ENCODE measurements at places on chromosomes 13 and 19. TPM values are rescaled to one million over a fixed set of nuclear protein-coding genes. Genes with fewer than 3 reads are reported as not detected.

DNA sequence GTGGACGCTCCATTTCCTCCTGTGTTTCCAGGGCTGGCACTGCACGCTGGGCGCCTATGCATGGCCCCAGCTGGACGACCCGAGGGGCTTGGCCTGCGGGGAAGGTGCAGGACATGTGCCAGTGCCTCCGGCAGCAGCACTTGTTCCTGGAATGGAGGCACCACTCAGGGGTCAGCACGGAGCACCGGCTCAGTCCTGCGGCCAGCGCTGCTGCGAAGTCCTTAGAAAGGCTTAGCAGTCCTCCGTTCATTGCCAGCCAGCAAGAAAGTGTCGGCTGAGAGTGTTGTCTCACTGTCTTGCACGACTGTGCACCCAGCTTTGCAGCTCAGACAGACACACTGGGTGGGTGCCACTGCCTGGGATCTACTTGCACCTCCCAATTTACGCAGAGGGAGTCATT is 36.1 kb upstream of the TUBGCP3 start:
- no peaks in the 10 kb centered on the region for H3K27me3 ChIP-seq
- H3K4me3 ChIP-seq = no peak overlapping the region
- no peaks in the 10 kb centered on the region for H3K4me1 ChIP-seq
- DNase-seq = no peak
- no peaks in the 10 kb centered on the region for H3K36me3 ChIP-seq
- H3K27ac ChIP-seq = no peak overlapping the region

DNA sequence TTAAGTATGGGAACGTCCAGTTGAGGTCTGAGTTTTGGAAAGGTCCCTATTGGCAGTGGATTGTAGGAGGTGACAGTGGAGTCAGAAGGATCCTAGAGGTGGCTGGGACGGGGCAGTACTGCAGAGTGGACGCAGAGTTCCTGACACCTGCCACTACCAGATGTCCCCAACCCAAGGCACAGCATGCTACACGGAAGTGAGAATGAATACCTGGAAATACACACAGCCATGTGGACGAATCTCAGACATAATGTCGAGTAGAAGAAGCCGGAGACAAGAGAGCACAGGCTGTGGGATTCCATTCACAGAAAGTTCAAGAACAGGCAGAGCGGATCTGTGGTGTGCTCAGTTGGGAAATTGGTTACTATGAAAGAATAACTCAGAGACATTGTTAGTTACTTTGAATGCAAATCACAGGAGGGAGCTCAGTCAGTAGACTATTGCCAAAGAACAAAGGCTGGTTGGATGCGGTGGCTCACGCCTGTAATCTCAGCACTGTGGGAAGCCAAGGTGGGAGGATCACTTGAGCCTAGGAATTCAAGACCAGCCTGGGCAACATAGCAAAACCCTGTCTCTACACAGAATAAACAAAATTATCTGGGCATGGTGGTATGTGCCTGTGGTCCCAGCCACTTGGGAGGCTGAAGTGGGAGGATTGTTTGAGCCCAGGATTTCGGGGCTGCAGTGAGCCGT is 37.4 kb downstream of the RYR1 start:
- no peaks in the 10 kb centered on the region for H3K4me1 ChIP-seq
- DNase-seq = no peak
- H3K27ac ChIP-seq = no peak overlapping the region
- no peak overlapping the region for H3K4me3 ChIP-seq
- H3K27me3 ChIP-seq = no peaks in the 10 kb centered on the region
- H3K36me3 ChIP-seq = no peaks in the 10 kb centered on the region

GRCh38 chr13:78909276-78909675 is 250.3 kb upstream of the OBI1 start:
- H3K4me3 ChIP-seq = no peak overlapping the region
- H3K36me3 ChIP-seq = no peaks in the 10 kb centered on the region
- no peaks in the 10 kb centered on the region for H3K4me1 ChIP-seq
- H3K27me3 ChIP-seq = no peaks in the 10 kb centered on the region
- H3K27ac ChIP-seq = no peak overlapping the region

GRCh38 chr13:90793261-90793820 is 554.1 kb upstream of the MIR17HG start:
- H3K36me3 ChIP-seq = no peaks in the 10 kb centered on the region
- no peaks in the 10 kb centered on the region for H3K27me3 ChIP-seq
- no peaks in the 10 kb centered on the region for H3K4me1 ChIP-seq
- no peak overlapping the region for H3K4me3 ChIP-seq
- H3K27ac ChIP-seq = no peak overlapping the region

DNA sequence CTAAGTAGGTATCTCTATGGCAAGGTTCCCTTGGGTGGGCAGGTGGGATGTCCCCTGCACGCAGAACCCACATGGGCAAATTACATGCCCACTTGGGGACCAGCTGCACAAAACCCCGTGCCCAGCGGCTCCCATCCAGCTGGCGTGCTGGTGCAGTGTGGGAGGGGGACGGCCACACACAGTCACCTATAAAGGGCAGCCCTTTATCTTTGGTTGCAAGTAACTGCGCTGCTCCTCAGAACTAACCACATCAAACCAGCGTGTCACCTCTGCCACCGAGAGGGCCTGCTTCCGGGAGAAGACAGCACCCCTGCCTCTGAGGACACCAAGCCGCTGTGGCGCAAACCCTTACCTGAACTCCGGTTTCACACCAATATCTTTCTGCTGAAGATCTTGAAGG is 32.2 kb downstream of the ANKRD27 start:
- H3K27ac ChIP-seq = no peak overlapping the region
- no peak overlapping the region for H3K4me3 ChIP-seq
- peaks cover 56% of the 10 kb centered on the region for H3K36me3 ChIP-seq
- DNase-seq = no peak
- H3K4me1 ChIP-seq = no peaks in the 10 kb centered on the region
- H3K27me3 ChIP-seq = no peaks in the 10 kb centered on the region

DNA sequence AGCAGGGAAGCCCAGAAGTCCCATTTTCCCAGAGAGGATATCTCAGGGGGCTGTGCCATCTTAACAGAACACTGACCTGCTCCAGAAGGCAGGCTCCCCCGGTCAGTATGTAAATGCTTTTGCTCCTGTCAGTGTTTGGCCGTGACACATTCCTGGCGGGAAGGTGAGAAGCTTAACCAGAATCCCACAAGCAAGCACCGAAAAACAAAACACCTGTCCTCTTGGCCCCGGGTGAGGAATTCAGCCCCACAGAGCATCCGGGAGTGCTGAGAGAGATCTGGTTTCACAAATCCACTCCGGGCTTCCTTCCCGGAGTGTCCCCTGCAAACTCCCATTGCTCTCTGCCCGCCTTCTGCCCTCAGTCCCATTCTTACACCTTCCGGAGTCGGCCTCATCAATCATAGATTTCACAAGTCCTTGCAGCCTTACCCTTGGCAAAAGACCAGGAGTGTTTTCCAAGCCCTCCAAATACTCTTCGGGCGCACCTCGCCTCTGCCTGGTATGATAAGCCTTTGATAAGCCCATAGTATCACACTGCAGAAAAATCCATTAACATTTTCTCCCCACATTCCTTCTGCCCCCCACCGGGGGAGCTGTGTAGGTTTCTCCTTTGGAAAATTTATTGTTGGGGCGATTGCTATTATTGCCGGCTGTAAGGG is 12.2 kb downstream of the TPM4 start:
- peaks cover 100% of the 10 kb centered on the region for H3K36me3 ChIP-seq
- no peaks in the 10 kb centered on the region for H3K27me3 ChIP-seq
- DNase-seq = peak; percentile 85
- H3K4me3 ChIP-seq = no peak overlapping the region

The TEX29 gene
- total RNA-seq = not detected

The ZNF541 gene
- not detected for total RNA-seq

The APOE gene
- total RNA-seq = 34.3 TPM

The DCAF15 gene
- total RNA-seq = 15.1 TPM

The FCAR gene
- total RNA-seq = not detected
